ENCODE measurements at places on chromosomes 3 and 15.

GRCh38 chr15:29670266-29670665 is 152.0 kb downstream of the TJP1 start:
- no peak for DNase-seq

GRCh38 chr3:10370429-10370828 is 49.5 kb upstream of the SEC13 start:
- DNase-seq, result no peak

DNA sequence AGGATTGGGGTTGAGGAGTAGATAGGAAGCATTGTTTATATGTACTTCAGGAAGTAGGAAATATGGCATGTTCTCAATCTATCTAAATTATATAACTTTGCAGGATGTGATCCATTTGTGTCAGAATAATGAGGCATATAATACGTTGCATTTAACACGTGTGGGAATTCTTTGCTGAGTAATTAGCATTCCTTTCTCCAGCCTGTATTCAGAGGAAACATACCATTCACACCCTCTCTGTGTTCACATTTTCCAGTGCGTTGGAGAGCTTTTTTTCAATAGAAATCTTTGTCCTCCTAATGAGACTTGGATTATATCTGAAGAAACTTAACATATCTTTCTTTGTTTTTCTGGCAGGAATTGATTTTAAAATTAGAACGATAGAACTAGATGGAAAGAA is 33.0 kb upstream of the APH1B start:
- DNase-seq, result no peak

GRCh38 chr3:57942388-57942787 is 65.8 kb upstream of the FLNB start:
- DNase-seq, result no peak

GRCh38 chr3:184336547-184337398 is 627 bp upstream of the FAM131A start:
- no peak for DNase-seq

DNA sequence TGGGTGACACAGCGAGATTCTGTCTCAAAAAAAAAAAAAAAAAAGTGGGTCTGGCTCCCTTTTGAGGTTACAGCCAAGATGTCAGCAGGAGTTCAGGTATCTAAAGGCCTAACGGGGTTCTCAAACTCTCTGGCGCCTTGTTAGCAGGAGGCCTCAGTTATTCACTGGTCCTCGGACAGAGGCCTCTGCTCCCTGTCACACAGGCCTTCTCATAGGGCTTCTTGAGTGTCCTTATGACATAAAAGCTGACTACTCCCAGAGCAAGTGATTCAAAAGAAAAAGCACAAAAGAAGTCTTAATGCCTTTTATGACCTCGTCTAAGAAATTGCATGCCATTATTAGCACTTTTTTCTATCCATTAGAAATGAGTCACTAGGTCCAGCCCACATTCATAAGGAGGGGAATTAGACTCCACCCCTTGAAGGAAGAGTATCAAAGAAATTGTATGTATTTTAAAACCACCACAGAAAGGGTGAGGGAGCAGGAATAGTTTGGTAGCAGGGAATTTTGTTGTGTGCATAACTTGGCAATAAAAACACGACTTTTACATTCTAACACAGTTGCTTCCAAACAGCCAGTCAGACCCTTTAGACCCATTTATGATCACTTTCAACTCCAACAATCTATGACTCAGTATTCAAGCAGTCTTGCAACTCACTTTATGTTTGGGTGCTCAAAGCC is 90.3 kb downstream of the MEX3B start:
- no peak for DNase-seq

GRCh38 chr3:89488800-89489580 is 381.6 kb downstream of the EPHA3 start:
- no peak for DNase-seq

DNA sequence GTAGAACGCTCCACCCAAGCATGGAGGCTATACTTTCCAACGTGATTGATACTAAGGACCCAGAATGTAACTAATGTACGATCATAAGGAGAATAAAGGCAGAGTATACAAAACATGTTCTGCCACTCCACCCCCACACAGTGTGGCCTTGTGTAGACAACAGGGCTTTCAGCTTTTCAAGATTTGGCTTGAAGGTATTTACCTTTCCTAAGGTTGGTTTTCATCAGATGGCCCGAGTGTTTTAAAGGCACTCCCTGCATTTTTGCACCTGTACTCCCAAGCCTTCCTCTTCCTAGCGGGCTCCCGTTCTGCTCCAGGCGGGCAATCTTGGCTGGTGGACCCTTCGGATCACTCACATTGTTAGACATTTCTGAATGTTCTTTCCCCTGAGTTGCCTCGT is 4.6 kb downstream of the SATB1 start:
- no peak for DNase-seq

- DNase-seq, result no peak
These were observed 73.5 kb downstream of the CLASP2 start for GRCh38 chr3:33644582-33644981.

- DNase-seq, result no peak
These were observed 65.6 kb upstream of the C15orf39 start for GRCh38 chr15:75136118-75136517.

DNA sequence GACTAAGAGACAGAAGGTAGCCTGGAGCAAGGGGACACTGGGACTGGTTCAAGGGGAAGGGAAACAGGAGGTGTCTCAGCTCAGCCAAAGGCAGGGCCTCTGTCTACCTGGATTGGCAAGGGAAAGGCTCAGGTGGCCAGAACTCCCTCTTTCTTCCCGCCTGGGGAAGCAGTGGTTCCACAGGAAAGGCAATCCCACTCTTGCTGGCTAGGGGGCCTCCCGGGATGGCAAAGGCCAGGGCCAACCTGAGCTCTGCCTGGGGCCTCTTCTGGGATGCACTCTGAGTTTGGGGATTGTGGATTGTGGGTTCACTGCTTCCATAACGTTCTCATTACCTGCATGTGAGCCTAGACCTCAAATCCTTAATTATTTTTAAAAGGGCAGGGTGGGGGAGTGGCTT is 13.0 kb upstream of the PARP6 start:
- no peak for DNase-seq

DNA sequence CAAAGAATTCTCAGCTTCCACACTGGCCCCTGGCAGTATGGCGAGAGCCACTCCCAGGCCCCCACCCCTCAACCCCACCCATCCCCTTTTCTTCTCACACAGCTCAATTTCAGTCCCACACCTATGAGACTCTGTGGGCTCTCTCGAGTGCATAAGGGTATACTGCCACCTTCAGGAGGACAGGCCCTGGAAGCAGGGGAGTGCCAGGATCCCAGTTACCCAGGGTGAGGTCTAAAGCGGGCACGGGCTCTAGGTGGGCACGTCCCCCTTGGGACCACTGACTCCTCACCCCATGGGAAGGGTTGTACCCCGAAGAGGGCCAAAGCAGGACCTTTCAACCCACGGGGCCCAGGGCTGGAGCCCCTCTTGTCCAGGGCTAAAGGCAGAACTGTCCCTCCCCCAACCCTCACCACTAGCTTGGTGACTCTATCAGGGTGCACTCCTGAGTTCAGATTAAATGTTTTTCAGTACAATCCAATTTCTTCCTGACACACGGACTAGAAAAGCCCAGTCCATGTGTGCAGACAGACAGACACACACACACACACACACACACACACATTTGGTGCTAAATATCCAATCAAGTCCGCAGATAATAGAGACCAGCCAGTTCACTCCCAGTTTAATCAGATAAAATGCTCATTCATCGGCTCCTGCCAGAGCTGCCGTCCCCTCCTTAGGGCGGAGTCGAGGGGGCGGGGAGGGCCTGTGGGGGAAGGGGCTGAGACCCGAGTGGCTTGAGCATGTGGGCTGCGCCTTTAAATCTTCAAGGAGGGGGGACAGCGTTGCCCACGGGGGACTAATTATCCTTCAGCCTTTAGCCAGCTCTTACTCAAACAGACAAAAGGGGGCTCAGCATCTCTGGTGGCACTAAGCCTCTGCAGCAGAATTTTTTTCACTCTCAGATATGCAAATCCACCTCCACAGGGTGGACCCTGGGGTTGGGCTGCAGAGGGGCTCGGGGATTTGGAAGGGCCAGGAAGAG is 59.3 kb downstream of the CYP11A1 start:
- DNase-seq, result no peak

GRCh38 chr3:126552688-126553283 is 5.9 kb downstream of the C3orf22 start:
- no peak for DNase-seq

- no peak for DNase-seq
These were observed 90.1 kb downstream of the FNDC3B start for GRCh38 chr3:172129498-172129849.

- no peak for DNase-seq
These were observed 82.4 kb upstream of the HERC1 start for GRCh38 chr15:63915873-63916771.

DNA sequence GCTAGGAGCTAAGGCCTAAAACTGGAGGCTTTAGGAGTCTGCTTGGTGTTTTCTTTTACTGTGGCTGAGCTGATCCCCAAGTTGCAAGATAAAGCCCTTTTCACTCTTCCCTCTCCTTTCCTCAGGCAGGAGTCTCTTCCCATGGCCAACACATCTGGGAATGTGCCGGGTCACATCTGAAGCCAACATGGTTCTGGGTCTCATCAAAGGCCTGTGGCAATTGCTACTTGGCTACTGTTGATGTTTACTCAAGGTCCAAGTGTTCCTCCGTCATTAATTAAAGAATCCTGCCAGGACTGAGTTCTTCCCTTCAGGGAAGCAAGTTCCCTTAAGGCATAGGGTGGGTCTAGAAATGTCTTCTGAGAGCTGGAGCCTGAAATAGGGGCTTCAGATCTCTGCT is 230.2 kb downstream of the GBE1 start:
- no peak for DNase-seq

DNA sequence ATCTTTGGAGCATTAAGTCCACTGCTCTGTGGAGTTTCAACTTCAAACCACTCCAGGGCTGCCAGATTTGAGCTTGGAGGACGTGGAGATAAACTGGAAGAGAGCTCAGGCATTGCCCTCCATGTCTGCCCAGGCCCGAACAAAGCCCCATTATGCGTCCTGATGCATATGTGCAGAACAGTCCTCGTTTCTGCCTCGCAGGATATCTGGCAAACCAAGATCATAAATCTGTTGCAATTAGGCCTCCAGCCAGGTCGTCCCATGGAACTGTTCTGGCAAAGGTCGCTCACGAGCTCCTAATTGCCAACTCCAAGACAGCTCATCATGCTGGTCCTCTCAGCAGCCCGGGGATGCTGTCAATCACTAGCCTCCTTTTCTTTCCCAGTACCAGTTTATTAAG is 91.2 kb downstream of the SEMA5B start:
- no peak for DNase-seq

- no peak for DNase-seq
These were observed 53.7 kb downstream of the CHSY1 start for GRCh38 chr15:101198031-101198575.

GRCh38 chr3:106691476-106691875 is 685.8 kb upstream of the CCDC54 start:
- no peak for DNase-seq

GRCh38 chr3:50494126-50494525 is 9.3 kb downstream of the CACNA2D2 start:
- no peak for DNase-seq

GRCh38 chr3:170473358-170473757 is 54.7 kb downstream of the CLDN11 start:
- DNase-seq, result no peak

- no peak for DNase-seq
These were observed 1.3 kb upstream of the ZXDC start for GRCh38 chr3:126477061-126477380.

- DNase-seq, result no peak
These were observed 321.8 kb upstream of the MME start for GRCh38 chr3:154758109-154758868.

DNA sequence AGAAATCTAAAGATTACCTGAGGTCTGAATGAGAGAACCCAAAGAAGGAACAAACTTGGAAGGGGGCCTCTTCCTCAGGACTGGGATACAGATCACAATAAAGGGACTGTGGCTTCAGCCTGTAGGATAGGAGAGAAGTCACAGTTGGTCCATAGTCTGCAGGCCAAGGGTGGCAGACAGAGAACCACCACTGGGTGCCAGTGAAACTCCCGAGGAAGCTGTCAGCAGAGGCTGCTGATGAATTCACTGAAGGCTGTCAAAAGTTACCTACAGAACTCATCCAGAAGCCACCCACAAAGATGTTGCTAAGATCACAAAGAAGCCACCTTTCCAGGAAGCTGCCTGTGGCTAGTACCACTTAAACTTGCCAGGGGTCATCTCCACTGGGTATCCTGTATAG is 78.5 kb downstream of the TMCO5A start:
- no peak for DNase-seq

- no peak for DNase-seq
These were observed 25.3 kb upstream of the NR2C2 start for GRCh38 chr3:14921811-14922705.

- no peak for DNase-seq
These were observed 22.2 kb upstream of the EID1 start for GRCh38 chr15:48855501-48856440.

GRCh38 chr3:151407928-151408327 is 23.4 kb upstream of the P2RY12 start:
- DNase-seq, result no peak

DNA sequence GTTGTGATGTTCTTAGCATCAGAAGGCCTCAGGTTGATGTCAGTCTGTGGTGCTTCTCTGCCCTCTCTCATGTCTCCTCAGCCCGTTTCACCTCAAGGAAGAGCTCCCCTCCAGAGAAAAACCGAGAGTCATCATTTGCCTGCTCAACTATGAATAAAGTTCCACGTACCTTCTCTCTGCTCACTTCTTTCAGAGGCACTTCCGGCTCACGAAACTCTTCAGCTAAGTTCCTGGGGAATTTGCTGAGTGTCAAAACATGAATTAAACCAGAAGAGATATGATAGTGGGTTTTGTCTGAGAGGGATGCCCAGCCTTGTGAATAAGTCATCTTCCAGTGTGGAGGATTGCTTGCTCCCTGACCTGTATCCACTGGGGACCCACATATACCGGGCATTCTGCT is 37.7 kb downstream of the CCR4 start:
- no peak for DNase-seq

- DNase-seq, result no peak
These were observed 41.0 kb upstream of the MANF start for GRCh38 chr3:51343918-51344687.

- no peak for DNase-seq
These were observed 22.5 kb upstream of the BFSP2 start for GRCh38 chr3:133377396-133377795.

DNA sequence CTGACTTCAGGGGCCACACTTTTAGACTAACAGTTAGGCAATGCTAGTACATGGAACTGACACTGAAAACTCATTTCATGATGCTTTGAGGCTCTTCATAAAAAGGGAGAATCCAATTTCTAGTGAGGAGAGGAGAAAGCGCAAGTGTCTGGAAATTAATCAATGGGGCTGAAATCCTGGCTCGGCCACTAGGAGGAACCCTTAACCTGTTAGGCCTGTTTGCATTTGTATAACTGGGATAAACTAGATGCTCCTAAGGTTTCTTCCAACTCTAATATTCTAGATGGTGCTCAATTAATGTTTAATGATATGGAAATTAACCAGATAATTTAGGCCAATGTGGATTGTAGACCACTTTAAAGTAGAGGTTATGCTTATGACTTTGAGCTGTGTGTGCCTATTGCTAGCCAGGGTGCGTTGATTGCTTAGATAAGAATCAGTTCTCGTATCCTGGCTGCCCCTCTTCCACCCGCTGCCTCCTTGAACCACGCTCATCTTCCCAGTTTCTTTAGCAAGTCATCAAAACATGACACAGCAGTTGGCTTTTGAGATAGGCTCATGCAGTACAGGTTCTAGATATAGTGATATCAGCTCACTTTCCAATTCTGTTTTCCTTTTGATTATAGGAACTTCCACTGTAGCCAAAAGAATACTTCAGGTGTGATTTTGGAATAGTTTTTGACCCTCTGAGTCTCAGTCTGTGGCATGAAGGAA is 16.8 kb upstream of the CRBN start:
- DNase-seq, result no peak

Measured in T-helper 1 cell (primary cell).